Upper lobe of left lung (tissue), 6 donors: ENCODE measurements at places on chromosomes 5 and 9. TPM values are rescaled to one million over a fixed set of nuclear protein-coding genes. Genes with fewer than 3 reads are reported as not detected.

TBC1D13 gene
- total RNA-seq = 16.4 TPM

- no peak for DNase-seq
Measured at GRCh38 chr5:32193591-32193990, 19.5 kb upstream of the GOLPH3 start.

SLCO6A1 gene
- not detected for total RNA-seq

DNA sequence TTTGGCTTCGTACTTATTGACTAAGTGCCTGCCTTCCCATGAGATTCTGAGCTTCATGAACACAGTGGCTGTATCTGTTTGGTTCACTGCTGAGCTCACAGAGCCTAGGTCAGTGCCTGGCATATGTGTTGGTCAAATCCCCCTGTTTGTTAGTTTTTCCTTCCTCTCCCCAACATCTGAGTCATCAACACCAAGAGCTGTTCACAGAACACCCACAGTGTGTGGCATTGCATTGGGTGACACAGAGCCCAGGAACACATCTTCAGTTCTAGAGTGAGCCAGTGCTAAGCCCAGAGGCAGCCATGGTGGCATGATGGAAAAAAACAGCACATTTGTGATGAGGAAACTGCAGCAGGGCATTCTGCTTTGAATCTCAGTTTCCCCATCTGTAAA, 294.6 kb downstream of the SEC61B start:
- no peak for DNase-seq

DNA sequence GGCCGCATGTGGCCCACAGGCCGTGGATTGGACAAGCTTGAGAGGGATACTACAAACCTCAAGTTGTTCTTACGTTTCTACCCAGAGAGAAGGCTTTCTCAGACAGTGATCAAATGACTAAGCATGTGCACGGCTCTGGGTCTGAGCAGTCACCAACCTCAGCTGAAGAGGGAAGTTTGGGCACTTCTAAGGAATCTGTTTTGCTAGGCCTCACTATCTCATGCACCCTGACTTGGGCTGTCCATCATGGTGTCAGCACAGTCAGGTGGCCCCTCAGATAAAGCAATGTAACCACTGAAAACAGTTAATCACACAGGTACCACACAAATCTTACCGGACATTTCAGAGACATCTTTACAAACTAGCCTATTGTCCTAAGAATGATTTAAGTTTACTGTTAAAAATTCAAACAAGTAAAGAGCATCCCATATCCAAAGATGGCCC, 24.6 kb downstream of the CSF2 start:
- no peak for DNase-seq

SV2C gene
- not detected for total RNA-seq

DNA sequence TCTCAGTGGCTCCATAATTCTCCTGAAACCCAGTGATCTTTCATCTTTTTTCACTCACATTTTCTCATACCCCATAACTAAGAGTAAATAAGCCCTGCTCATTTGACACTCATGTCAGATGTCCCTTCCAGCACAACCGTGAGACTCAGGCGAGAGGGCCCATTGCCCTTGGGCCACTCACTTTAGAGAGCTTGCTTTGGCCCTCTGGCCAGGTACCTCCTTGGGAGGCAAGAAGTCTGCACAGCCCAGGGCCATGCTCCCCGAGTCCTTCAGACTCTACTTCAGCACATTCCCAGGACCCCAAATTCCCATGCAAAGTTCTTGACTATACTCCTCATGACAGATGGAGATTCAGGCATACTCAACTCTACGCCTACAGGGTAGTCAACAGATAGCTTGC, 33.6 kb downstream of the RFX3 start:
- DNase-seq = no peak

ZNF354B gene
- total RNA-seq = 11.4 TPM

GRCh38 chr9:91811024-91811909, 138.8 kb downstream of the ROR2 start:
- no peak for DNase-seq
